GM12892 (cell line): ENCODE measurements at places on chromosomes 12 and 14.

- DNase-seq: no peak
Observed at GRCh38 chr12:3186546-3187215, 109.5 kb downstream of the TSPAN9 start.

- no peak for DNase-seq
Observed at GRCh38 chr12:24780697-24781368, 168.1 kb downstream of the BCAT1 start.

GRCh38 chr12:32115404-32116104, 8.9 kb downstream of the BICD1 start:
- no peak for DNase-seq

GRCh38 chr14:73248108-73248868, 11.0 kb downstream of the PAPLN start:
- DNase-seq: no peak

GRCh38 chr12:65854629-65855028, 30.3 kb downstream of the HMGA2 start:
- DNase-seq: no peak

DNA sequence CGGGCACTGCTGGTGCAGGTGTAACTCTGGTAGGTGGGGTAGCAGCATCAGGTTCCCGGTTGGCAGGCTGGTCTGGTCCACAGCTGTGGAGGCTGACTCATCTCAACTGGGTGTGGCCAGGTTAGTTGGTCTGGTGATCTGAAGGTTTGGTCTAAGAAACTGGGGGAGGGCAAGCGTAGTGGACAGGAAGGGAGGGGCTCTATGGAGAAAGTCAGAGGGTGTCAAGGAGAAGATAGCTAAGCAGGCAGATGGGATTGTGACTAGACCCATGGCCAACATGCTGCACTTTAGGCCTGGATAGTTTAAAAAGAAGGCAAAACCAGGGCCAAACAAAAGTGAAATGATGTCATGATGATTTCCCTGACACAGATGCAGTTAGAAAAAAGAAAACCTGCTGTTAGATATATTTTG, 7.9 kb downstream of the TRIM9 start:
- DNase-seq: no peak

DNA sequence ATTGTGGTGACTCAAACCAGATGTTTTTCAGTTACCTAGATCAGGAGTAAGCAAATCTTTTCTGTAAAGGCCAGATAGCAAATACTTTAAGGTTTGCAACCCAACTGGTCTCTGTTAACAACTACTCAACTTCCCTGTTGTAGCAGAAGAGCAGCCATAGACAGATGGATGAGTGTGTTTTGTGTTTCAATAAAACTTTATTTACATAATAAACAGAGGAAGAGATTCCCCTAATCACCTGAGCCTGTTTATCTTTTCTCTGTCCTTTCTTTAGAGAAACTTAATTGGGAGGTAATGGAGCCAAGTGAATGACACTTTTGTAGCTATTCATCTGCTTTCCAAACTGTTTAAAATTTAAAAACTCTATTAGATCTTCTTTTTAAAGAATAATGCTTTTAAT, 365.1 kb downstream of the IPO8 start:
- DNase-seq: no peak

DNA sequence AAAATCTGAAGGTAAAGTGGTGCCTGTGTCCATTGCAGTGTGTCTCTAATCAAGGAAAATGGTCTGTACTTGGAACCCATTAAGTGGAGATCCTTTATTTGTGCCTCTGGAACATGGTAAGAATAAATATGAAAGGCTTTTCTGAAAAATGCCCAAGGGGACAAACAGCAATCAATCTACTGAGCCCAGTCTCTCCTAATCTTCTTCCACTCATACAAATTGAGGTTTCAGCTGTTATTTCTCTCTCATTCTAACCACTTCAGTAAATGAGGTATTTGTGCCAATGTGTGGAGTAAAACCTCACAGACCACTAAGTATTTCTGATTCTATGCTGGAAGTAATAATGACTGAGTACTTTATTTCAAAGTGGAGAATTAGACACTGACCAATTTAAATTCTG, 82.3 kb upstream of the ST8SIA1 start:
- DNase-seq: no peak

- no peak for DNase-seq
Observed at GRCh38 chr12:130945786-130946492, 7.8 kb upstream of the ADGRD1 start.

- DNase-seq: no peak
Observed at GRCh38 chr14:61233436-61233956, 47.6 kb downstream of the TMEM30B start.

DNA sequence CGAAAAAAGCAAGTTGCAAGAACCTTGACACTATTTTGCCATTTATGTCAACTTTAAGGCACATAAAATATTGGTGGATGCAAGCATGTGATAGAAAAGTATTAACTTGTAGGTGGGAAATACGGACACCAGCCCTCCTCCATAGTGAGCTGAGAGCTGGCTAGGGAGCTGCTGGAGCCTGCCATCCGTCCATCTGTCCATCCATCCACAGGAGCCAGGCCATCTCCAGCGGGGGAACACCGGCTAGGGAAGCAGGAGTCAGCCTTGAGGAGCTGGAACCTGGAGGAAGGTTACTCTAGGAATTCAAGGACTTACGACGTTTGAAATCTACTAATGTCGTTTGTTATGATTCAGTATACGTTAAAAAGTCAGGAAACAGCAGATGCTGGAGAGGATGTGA, 120.7 kb upstream of the C14orf180 start:
- no peak for DNase-seq

- DNase-seq: no peak
Observed at GRCh38 chr14:36506732-36507614, 13.1 kb downstream of the NKX2-1 start.

DNA sequence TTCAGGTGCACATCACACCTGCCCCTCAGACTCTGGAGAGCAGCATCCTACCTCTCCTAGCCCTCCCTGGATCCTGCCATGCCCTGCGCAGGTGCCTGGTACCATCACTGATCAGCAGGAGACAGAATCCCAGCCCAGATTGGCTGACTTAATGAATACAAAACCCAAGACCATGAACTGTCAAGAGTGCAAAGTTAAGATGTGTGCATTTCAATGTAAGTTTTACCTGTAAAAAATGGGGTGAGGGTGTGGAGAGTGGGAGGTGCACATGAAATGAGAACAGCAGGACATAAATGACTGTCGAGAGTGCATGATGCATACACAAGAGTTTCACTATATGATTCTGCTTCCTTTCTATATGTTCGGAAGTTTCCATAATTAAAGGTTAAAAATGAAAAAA, 57.9 kb upstream of the GPR68 start:
- DNase-seq: no peak

DNA sequence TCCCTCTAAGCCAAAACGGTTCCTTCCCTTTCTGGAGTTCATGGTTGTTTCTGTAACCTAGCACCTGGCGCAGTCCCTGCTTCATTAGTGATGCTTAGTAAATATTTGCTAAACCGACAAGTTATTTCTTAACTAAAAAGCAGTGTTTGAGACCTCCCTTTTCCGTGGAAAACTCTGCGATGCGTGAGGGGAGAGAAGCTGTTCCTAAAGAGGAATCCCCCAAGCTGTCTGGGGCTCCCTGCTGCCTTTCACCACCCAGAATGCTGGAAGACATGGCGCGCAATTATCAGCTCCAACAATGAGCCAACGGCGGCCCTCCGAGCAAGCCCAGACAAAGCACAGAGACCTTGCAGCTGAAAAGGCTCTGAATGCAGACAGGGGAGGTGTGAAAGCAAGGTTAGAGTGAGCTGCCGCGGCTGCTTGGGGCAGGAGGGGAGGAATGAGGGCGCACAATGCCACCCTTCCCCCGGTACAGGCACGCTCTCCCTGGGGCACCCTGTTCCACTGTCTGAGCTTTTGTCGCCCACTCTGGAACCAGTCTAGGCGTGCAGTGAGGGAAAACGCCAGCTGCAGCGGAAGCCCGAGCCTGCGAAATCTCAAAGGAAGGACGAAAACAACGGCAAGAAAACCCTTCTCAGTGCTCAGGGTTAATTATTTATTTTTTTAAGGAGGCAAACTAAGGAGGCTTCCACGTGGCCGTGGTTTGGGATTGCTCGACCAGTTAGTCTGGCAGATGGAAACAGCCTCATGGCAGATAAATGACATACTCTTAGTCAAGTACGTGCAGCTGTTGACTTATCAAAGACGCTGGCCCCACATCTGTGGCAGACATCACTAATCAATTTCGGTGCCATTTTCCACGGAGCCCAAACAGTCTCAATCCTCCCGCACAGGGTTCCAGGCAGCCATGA, 66.3 kb downstream of the RBM19 start:
- no peak for DNase-seq

GRCh38 chr12:125070112-125070511, 4.9 kb downstream of the AACS start:
- no peak for DNase-seq

GRCh38 chr14:58138031-58138713, 13.8 kb downstream of the ARMH4 start:
- no peak for DNase-seq

- DNase-seq: no peak
Observed at GRCh38 chr14:66638689-66639088, 130.7 kb downstream of the GPHN start.

GRCh38 chr12:102498471-102498870, 18.1 kb upstream of the IGF1 start:
- DNase-seq: no peak

- no peak for DNase-seq
Observed at GRCh38 chr12:115210533-115211252, 526.7 kb upstream of the TBX3 start.

DNA sequence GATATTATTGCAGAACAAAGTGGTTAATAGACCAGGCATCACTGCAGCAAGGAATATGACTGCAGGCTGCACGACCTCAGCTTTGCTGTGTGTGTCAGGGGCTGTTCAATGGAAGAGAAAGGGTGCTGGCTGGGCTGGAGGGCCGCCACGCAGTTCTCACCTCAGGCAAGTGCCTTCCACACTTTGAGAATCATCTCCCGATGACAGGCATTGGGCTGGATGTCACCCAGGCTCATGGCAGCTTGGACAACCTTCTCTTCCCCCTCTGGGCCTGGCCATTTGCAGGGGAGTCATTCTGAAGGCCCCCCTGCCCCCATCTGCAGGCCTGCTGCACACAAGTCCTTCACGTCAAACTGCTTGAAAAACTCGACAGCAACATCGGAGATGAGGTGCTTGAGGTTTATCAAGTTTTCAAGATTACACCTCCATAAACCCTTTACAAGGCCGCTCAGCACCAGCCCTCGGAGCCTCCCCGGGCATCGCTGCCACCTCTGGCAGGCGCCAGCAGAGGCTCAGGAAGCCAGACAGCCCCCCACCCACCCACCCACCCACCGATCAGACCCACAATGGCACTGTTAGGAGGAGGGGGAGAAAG, 165.9 kb upstream of the GSC start:
- DNase-seq: no peak

DNA sequence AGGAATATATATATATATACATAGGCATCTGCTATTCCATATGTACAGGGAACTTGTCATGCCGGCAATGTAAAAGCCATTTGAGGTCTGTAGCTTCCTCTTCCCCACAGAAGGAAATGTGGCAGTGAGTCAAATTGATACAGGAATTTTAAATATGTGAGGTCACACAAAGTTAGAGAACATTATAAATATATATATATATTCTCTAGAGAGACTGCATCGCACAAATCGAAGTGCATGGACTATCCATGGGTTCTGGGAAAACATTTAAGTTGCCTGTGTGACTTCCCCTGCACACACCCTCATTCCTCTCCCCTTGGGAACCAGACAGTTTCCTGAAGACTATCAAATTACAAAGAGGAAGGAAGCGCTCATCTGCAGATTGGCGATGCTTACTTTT, 100.9 kb upstream of the CCDC91 start:
- no peak for DNase-seq

DNA sequence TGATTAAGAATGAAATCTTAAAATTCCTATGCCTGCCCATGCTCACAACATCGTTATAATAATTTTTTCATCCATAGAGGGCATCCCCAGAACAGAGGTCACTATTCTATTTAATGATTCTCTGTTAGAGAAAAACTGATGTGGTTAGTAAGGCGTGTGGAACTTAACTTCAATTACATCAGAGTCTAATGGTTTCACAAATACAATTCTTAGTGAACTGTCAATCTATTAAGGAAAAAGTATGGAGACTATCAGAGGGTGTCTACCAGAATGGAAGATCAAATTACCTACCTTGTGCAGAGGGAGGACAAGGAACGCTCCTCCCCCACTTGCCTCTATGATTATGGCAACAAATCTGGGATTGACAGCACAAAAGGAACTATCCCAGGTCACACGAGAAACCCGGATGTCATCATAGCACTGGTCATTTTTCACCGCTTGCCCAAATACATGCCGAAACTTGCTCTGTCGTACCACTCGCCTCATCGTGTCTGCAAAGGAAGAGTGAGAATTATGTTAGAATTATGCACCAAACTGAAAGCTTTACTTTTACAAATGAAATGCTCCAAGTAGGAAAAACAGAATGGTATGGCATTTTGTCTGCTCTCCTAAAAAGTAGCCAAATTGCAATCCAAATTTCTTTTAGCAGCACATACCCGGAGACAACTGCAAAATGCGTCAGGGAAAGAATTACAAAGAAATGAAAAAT, 30.3 kb downstream of the CORO1C start:
- no peak for DNase-seq

GRCh38 chr14:102487204-102487577, 22.4 kb downstream of the ANKRD9 start:
- no peak for DNase-seq

GRCh38 chr12:57247041-57247440, 3.9 kb downstream of the STAC3 start:
- DNase-seq: no peak

GRCh38 chr12:91743280-91743679, 402.4 kb downstream of the BTG1 start:
- DNase-seq: no peak

DNA sequence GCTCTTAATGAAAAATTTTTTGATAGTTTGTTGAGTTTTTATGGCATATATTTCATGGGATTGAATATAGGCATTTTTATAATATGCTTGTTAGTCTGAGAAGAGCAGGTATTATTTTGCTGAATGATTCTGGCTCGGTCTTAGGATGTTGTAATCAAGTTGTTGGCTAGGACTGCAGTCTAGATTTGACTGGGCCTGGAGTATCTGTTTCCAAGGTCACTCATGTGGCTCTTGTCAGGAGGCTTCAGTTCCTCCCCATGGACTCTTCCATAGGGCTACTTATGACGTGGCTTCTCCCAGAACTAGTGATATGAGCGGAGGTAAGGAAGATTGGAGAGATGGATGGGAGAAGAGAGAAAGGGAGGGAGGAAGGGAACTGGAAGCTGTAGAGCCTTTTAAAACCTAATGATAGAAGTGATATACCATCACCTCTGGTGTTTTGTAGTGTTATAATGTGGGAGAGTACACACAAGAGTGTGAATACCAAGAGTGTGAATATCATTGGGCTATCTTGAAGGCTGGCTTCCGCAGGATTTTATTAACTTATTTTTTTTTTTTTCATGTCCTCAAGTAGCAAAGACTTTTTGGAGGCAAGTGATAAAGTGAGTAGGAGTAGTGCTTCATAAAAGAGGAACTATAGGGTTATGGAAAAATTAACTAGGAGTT, 4.4 kb downstream of the MNAT1 start:
- no peak for DNase-seq

- DNase-seq: no peak
Observed at GRCh38 chr14:50823051-50823761, 7.8 kb downstream of the NIN start.
